ENCODE measurements at places on chromosomes 2 and 18.

GRCh38 chr2:112699984-112700667 lies 20.7 kb upstream of the NT5DC4 start:
- no peak for DNase-seq

DNA sequence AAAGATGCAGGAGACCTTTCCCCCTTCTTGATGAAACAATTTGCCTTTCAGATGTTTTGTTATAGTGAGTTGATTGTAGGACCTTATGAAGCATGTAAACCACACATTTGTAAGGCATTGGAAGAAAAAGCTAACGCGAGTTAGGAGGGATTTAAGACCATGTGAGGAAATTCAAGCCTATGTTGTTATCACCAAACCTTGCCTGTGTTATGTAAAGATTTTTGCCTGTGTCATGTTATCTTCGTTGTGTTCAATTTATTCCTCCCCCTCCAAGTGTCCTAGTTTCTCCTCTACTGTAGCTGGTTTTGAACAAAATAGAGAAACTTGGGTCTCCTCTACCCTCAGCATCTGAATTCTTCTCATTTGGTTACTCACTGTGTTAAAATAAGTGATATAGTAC lies 173.0 kb downstream of the NEDD4L start:
- DNase-seq: no peak

- DNase-seq: no peak
Observed at GRCh38 chr2:136242687-136243277, 124.8 kb upstream of the CXCR4 start.

- no peak for DNase-seq
Observed at GRCh38 chr18:36307513-36307912, 10.0 kb downstream of the FHOD3 start.

GRCh38 chr18:74163019-74163660 lies 14.8 kb downstream of the TIMM21 start:
- no peak for DNase-seq
